Body of pancreas (tissue), 4 donors: ENCODE measurements at places on chromosomes 5 and 9. TPM values are rescaled to one million over a fixed set of nuclear protein-coding genes. Genes with fewer than 3 reads are reported as not detected.
A peak's percentile ranks its signal among the peaks of the same experiment; 100 is the strongest.

C5orf52 gene
- total RNA-seq, result not detected

DNA sequence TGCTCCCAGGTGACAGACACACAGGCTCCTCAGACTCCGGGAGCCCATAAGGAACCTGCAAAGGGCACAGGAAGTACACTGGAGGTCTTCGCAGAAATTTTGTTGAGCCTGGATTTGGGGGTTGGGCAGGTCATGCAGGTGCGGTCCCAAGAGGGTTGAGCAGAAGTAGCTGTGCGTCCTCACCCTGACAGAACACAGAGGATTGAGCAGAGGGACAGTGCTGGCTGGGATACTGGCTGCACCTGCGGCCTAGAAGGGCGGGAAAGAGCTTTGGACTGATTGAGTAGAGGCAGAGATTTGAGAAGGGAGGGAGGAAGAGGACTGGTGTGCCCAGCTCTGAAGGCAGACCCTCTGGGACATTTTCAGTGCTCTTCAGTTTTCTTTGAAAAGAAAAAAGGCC lies 65.4 kb downstream of the PTPDC1 start:
- no peak for DNase-seq

DNA sequence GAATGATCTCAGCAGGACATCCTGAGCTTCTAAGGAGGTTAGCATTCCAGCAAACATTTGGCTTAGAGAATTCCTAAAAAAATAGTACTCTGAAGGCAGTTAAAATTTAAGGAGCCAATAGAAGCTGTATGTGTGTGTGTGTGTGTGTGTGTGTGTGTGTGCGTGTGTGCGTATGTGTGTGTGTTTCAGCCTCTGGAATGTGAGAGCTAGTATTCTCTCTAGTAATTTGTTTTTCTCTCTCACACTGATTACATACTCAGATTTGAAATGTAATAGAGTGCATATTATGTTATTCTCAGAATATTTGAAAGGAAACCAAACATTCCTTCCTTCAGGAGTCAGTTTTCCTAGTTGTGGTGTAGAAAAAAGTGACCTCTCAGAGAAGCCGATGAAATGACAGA lies 279.6 kb downstream of the TMEM38B start:
- no peak for DNase-seq

NEUROG1 gene
- not detected for total RNA-seq

- no peak for DNase-seq
Measured at GRCh38 chr9:83185488-83186154, 122.7 kb upstream of the RASEF start.

DNA sequence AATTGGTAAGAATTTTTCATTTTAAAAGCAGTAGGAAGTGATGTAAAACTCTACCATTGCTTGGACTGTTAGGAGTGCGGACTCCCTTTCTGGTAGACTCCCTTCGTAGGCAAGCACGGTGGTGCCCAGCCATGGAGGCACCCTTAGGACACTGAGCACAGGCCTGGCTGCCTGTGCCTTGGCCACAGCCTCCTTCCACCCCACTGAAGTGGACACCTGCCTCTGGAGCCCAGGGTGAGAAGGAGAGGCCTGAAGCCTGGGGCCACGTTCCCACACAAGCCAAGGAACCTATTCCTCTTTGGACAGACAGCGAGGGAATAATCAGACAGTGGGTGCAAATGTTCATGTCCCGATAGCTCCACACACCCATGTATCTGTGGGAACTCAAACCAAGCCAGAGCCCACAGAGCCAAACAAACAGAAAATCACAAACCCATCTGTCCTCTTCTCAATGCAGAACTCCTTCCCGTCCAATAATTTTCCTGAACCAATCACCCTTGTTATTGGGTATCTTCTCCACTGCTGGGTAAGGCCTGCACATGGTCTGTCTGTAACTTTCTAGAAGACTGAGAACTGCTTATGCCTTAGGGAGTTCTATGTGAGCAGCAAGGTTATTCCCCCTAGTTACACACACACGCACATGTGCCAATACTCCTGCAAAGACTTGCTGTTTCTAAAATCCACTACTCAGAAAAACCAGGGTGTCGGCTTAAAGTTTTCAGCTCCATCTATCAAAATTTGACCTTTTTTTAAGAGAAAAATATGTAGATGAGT lies 45.2 kb downstream of the UBE2QL1 start:
- no peak for DNase-seq

- no peak for DNase-seq
Measured at GRCh38 chr9:75140261-75140660, 51.9 kb downstream of the OSTF1 start.

- DNase-seq, result no peak
Measured at GRCh38 chr5:162786234-162786633, 651.2 kb upstream of the CCNG1 start.

PTGS1 gene
- 2.1 TPM for total RNA-seq

CCL28 gene
- 21.0 TPM for total RNA-seq

DNA sequence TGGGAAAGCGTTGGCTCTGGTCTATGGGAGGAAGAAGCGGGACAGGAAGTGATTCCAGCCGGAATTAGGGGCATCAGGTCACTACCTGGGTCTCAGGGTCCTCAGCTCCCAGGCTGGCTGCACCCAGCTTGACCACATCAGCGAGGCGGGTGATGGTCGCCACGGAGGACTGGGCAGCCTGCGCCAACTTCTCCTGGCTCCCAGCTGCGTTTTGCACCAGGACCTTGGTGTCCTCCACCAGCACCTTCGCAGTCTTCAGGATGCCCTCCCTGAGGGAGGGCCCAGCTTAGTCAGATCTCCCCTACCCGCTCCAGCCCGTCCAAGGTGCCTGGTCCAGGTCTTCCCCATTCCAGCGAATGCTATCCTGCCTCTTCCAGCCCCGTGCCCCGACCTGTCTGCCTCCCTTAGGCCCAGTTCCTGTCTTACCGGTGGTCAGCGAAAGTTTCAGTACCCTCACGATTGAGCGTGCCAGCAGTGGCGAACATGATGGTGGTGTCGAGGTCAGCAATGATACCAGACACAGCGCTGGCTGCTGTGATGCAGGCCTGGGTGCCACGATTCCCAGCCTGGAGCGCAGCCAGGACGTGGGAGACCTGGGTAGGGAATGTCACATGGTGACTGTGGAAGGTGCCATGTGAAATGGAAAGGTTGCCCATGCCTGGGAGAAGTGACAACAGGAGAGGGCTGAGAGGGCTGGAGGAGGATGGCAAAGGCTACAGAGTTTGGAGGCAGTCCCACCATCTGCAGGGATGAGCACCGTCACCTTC lies 14.4 kb upstream of the TPM2 start:
- DNase-seq, result no peak

NR6A1 gene
- total RNA-seq, result 3.3 TPM

DNA sequence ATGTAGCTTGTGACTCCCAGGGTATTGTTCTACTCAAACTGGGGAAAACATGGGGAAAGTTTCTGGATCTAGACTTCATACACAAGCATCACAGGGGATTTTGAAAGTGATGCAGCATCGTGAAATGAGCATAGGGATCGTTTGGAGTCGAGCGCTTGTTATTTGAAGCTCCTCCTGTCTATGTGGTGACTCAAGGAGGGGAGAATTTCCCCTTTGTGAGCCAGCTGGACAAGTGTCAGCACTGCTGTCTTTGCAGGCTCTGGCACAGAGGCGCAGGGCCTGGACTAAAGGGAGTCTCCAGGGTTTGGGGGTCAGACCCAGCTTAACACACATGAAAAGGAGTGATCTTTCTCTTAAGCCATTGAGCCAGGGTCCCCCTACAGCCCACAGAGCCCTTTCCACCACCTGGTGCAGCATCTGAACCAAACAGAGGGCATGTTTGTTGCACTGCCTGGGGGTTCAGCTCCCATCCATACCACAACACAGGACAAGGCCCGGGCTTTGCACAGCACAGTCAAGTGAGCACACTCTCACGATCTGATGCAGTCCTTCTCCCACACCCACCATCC lies 51.0 kb downstream of the IRF1 start:
- peak; percentile 39 for DNase-seq
